H4 (cell line): ENCODE measurements at places on chromosomes 7 and 10. TPM values are rescaled to one million over a fixed set of nuclear protein-coding genes. Genes with fewer than 3 reads are reported as not detected.

GRCh38 chr7:157018997-157019608 lies 8.6 kb upstream of the MNX1 start:
- DNase-seq: no peak

DNA sequence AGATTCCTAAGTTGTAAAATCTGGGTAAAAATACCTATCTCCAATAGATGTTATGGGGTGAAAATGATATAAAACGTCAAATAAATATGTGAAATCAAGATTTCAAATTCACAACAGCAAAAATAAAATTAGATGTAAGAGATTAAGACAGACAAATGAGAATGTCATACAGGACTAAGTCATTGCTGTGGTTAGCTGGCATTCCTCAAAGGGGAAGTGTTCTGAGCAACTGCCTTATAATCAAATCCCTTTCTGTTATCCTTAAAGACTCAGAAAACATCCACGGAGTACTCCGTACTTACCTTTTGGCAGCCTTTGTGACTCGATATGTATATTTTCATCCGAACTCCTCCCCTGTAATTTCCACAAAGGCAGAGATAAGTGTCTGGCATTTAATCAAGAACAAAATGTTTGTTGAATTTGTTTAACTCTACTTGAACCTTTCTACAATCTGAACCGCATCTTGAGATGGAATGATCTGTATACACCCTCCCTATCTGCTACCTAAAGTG lies 559.6 kb downstream of the GATA3 start:
- DNase-seq: no peak

GRCh38 chr7:38351601-38352000 lies 78.2 kb upstream of the TARP start:
- no peak for DNase-seq

DNA sequence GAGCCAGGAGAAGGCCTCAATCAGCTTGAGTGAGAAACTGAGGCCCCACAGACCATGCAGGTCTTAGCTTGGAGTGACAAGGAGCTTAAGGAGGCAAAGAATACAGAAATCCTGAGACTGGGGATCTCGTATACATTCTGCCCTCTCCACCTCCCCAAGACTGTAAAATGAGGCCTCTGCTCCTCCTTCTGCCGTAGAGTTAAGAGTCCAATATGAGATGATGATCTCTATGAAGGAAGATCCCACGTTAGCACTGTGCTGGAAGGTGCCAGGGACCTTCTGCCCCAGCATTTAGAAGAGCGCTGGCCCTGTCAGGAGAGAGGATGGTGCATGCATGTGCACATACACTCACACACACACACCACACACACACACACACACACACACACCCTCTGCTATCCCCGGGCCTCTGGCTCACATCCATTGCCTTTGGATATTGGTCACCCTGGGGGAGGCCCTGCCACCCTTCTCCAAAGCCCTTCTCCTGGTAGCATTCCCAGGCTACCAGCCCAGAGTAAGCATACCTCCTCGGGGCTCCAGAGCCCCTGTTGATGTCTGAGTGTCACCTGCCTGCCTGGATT lies 15.0 kb downstream of the ZCCHC24 start:
- DNase-seq: no peak

GRCh38 chr10:73218431-73219191 lies 28.4 kb downstream of the DNAJC9 start:
- DNase-seq: peak; percentile 15

DNA sequence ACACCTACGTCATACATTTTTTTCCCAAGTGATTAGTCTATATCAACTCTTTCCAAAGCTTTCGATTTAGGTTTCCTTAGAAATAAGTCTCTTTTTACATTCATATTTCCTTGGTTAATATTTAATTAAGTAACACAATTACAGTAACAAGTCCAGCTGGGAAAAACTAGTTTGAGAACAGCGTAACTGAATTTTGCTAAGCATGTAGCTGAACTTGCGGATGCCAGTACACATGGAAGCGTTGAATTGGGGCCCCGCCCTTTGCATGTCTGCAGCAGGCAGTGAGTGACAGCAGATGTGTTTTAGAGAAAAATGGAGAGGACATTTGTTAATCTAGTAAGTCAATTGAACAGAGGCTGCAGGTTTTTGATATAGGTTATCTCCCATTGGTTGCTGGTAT lies 72.5 kb downstream of the TAF3 start:
- DNase-seq: no peak

GRCh38 chr7:69199041-69199440 lies 399.2 kb upstream of the AUTS2 start:
- no peak for DNase-seq

- no peak for DNase-seq
These were observed 31.1 kb downstream of the PITRM1 start for GRCh38 chr10:3141351-3142005.

DNA sequence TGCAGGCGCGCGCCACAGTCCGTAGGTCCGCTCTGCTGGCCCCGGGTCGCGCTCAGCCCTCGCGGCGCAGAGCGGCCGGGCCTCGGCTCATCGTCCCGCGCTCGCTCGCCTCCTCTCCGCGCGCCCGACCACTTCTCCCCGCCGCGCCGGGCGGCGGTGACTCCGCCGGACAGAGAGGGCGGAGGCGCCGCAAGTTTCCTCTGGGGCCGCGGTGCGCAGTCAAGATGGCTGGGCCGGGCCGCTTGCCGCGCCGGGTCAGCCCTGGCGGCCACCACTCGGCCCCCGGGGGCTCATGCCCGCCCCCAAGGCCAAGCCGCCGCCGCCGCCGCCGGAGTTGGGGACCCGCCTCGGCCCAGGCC lies 441 bp downstream of the FZD8 start:
- no peak for DNase-seq

GRCh38 chr10:83372646-83373045 lies 766.7 kb upstream of the GHITM start:
- DNase-seq: no peak

DNA sequence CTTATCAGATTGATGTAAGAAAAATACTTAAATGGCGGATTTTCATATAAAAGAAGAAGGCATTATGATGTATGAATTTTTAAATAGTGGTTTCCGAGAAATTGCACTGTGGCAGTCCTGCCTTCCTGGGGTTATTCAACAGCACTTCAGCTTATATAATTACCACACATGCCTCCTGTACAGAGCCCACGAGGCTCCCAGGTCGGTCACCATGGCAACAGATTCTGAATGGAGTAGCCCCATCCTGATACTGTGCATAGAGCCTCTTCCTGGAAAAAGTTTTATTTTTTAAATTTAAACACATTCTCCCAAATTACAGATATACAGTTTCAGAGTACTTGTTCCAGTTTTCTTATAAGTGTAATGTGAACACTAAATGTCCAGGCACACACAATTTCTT lies 15.9 kb upstream of the ASB4 start:
- no peak for DNase-seq

DNA sequence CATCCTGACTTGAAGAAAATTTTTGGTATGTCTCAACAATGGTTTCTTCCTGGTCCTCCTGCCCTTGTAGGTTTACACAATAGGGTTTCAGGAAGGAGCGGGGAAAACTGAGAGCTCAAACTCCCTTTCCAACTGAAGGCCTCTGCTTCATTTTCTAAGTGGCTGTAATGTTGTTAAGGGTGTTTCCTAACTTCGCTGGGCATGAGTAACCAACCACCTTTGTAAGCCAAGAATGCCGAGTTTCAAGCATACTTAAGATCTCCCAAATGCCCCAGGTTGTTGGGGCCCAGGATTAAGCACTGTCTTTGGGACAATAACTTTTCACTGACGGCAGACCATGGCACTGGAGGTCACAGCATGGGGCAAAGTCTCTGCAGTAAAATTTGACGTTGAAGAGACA lies 33.6 kb upstream of the DRGX start:
- DNase-seq: no peak

- no peak for DNase-seq
These were observed 30.3 kb downstream of the PROSER2 start for GRCh38 chr10:11853468-11853867.

DNA sequence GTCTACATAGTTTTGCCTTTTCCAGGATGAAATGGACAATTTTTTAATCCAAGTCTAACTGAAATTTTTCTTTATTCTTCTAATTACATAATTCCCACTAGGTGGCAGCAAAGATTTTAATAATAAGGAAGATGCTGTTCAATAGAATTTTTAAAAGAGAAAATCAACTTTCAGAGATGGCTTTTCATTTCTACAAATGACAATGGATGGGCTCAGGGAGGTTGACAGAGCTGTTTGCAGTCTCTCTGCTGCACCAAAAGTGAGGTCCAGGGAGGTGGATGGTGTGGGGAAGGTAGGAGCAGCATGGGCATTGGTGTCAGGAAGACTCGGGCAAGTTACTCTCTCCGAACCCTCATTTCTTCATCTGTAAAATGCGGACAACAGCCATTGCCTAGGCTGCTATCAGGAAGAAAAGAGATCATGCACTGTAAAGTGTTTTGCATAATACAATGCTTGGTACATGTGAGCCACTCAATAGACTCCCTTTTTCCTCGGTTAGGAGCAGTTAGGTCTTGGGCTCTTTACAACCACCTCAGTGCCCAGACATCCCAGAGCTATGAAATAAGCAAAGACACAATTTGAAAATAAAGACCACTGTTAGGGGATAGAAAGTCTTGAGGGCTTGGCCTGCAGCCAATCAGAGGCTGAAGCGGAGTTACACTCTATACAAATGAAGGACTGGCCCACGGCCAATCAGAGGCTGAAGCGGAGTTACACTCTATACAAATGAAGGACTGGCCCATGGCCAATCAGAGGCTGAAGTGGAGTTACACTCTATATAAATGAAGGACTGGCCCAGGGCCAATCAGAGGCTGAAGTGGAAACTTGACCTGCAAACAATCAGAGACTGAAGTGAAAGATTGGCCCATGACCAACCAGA lies 107.1 kb downstream of the ABLIM1 start:
- DNase-seq: peak; percentile 19

GRCh38 chr7:135858851-135859250 lies 110.2 kb upstream of the FAM180A start:
- DNase-seq: no peak

GRCh38 chr7:37928878-37929277 lies 8.4 kb downstream of the EPDR1 start:
- DNase-seq: no peak

DNA sequence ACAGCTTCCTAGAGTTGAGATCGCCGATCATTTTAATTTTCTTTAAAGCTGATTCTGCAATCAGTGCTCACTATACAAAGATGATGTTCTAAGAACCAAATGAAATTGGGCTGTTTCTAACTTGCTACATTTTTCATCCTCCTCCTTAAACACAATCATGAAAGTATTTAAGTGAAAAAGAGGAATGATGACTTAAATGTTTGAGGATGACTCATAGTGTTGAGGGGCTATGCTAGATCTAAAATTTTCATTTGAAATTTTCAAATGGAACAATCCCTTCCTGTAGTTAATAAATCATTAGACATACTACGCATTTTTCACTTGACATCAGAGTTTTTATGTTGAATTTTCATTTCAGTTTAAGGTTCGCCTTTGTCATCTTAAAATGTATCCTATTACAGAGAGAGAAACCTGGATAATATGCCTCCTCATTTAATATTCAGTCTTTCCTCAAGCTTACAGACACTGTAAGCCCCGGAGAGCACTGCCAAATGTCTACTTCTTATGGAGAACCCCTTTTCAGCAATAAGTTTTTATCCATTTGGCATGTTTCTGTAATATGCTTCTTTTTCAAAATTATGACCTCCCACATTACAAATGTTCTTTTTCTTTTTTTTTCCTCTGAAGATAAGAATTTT lies 499.6 kb downstream of the MAGI2 start:
- DNase-seq: no peak

- no peak for DNase-seq
These were observed 623.8 kb downstream of the SUGCT start for GRCh38 chr7:40758590-40758989.

DNA sequence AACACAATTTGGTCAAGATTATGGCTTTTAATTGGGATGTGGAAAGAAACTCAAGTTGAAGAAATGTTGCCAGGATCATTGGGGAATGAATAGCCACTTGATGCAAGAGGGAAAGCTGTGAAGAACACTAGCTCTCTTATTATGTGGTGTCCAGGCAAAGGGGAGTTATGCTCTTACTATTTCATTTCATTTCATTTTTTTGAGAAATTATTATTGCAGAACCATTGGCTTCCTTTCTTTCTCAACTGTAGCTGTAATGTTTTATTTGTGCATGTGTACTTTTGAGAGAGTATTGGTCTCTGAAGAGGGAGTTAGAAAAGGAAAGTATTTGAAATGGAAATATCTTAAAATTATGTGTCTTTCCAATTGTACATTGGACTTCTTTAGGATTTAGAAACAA lies 312.6 kb upstream of the BMPER start:
- no peak for DNase-seq

GRCh38 chr10:80204677-80205476 lies 460 bp downstream of the ANXA11 start:
- DNase-seq: no peak

DNA sequence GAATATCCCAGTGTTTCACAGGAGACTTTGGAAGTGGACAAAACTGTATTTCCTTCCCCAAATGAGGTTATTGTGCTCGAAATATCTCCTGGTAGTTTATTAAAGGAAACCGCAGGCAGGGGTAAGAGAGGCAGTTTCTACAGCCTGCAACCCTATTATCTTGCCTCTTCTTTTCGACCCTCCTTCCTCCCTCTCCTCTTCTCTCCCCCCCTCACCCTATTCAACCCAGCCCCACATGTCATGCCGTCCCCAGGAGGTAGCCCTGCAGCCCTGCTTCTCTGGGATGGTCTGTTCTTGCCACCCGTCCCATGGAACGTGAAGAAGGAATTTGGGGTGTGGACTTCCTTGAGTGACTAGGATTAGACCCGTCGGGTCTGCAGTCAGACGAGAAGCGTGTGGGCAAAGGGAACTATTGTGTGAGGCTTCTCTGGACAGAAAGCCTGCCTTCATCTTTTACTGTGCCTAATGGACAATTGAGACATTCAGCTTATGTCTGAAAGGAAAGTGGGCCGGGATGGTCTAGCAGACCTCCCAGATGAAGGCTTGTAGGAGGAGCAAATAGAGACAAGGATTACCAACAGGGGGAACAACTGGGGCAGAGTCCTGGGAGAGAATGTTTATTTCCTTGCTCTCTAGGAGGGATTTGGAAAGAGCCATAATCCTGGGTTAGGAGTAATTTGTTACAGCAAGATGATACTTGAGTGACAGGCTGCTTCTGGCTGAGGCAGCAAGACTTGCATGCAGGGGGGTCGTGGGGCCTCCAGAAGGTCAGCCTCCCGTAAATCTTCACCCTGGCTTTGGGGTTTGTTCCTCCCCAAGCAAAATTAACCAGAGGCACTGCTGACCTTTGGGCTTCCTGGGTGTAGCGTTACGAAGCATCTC lies 77.8 kb downstream of the TCF7L2 start:
- no peak for DNase-seq

DNA sequence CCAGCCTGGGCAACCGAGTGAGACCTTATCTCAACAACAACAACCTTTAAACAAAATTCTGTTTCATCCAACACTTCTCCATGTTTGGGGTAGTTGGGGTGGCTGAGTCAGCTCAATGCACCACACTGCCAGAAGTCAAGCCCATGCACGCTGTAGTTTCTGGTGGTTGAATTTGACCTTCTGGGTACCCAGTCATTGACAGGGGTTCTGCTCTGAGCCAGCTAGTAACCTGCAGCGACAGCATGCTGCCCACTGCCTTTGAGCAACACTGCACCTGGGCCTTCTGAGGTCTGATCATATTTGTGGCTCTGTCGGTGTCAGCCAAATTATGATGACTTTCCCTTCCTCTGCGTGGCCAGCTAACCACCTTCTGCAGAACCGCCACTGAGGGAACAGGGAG lies 84.6 kb upstream of the ZNF438 start:
- no peak for DNase-seq

GRCh38 chr10:60139290-60139689 lies 232.9 kb upstream of the CCDC6 start:
- DNase-seq: no peak

The KIAA1549 gene
- 2.5 and 3.3 TPM in 2 replicates for total RNA-seq

The MSMB gene
- total RNA-seq: not detected in 2 replicates

The NAT16 gene
- total RNA-seq: not detected in 2 replicates

The CCDC3 gene
- total RNA-seq: 2.1 and 2.4 TPM in 2 replicates

The ZNF425 gene
- 0.88 and 1.7 TPM in 2 replicates for total RNA-seq

The ADRA2A gene
- total RNA-seq: not detected in 2 replicates

The OR2A5 gene
- not detected in 2 replicates for total RNA-seq
